HL-60 (cell line): ENCODE measurements at places on chromosomes 7 and 10.

DNA sequence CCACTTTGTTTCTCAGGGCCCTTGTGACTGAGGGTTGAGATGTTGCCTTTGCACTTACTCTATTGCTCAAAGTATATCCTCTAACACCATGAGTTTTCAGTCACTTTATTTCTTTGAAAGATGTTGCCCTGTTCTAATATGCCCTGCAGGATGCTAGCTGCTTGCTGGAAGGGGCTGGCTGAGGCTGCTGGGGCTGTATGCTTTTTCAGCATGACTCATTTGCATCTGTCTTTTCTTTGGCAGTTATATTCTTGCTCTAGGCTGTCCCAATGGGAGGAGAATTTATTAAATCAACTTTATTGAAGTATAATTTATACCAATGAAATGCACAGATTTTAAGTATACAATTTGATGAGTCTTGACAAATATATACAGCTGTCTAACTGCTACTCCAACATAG lies 157.7 kb downstream of the PLPP4 start:
- DNase-seq, result no peak

- DNase-seq, result no peak
These were observed 227.0 kb downstream of the INHBA start for GRCh38 chr7:41475801-41476459.

DNA sequence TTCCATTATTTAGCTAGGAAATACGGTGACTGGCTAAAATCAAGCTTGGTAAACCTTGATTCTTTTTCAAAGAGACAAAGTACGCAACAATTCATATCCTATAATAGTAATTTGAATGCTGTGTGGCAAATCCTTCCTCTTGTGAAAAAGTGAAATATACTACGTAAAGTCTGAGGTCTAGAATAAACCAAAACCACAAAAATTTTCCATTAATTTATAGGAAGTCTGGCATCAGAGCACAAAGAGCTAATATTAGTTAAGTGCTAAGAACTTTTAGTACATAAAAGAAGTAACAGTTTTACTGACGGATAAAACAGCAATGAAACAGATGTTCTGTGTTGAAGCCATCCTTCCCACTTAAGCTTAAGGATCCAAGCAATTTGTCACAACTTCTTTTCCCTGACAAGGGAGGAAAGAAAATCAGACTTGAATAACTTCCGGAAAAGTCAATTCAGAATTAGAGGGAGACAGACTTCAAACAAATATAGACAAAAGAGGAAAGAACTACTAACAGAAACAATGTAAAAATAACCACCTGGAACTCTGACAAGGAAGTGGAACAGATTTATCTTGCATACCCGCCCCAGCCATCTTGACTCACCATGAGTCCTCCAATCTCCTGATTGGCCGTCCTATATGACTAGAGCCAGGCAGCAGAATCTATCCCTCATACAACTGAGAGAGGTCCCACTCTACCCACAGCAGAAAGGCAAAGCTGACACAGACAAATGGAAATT lies 34.6 kb downstream of the RHEB start:
- no peak for DNase-seq

DNA sequence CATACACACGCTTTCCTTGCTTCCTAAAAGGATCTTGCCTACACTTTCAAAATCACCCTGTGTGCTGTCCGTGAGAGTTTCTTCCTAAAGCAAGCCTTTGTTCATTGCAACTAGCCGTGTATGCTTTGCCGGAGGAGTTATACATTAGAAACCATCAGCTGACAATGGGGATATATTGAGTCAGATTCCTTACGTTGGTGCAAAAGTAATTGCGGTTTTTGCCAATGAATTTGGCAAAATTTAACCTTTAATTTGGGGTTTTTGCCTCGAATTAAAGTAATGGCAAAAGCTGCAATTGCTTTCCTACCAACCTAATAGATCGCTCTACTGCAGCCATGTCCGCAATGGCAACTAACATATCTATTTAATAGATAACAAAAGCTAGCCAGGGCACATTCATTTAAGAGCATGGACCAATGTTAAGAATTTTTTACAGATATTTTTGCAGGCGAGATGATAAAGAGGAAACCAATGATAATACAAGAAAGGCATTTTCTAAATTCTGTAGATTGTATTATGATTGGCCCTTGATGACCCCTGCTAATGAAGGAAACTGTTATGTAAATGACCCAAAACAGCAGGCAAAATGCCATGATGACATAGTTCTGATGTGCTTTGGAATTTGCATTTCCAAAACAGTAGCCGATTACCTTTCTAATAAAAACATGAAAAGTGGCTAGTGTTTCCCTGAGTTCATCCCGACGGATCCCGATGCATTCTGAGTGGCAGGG lies 184.8 kb upstream of the NRP1 start:
- DNase-seq, result no peak

- DNase-seq, result no peak
These were observed 47.4 kb downstream of the ORC5 start for GRCh38 chr7:104160375-104160774.

- no peak for DNase-seq
These were observed 1.3 kb downstream of the PDZD8 start for GRCh38 chr10:117373823-117374505.

- no peak for DNase-seq
These were observed 511.1 kb downstream of the ZNF37A start for GRCh38 chr10:38605153-38605661.

- DNase-seq, result no peak
These were observed 23.2 kb downstream of the STMP1 start for GRCh38 chr7:135685306-135686084.

DNA sequence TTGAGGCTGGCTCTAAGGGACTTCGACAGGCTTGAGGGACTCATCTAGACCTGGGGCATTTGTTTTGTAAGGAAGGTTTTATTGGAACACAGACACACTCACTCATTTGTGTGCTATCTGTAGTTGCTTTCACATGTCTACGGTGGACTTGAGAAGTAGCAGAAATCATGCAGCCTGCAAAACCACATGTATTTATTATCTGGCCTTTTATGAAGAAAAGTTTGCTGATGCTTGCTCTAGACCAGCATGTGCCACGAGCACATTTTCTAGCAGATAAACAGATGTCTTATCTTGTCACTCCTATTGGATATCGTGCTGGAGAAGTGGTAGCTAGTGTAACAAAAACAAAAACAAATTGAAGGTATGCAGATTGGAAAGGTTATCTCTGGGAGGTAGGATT lies 9.8 kb downstream of the UPP1 start:
- DNase-seq, result no peak

DNA sequence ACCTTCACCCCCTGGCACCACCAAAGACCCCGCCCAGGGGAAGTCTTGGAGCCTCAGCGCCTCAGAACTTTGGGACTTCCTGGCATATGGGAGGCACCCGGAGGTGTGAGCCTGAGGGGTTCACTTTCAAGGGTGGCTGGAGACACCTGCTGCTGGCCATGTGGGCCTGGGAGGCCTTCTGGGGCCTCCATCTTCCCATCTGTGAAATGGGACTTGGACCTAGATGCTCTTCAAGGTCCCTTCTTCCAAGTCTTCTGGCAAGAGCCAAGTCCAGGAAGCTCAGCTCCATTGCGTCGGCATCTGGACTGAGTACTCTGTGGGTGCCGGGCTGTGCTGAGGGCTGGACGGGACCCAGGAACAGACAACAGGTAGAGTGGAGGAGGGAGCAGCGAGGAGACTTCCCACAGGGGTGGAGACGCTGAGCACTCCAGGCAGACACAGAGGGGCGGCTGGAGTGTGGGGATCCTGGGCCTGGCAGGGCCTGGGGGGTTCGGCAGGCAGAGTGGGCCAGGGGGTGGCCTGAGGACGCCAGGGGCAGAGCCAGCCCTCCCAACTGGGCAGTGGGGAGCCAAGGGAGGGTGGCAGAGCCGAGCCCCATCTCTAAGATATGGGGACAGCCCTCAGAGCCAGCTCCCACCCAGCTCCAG lies 9.3 kb upstream of the LFNG start:
- no peak for DNase-seq

- no peak for DNase-seq
These were observed 231.0 kb downstream of the KIAA1217 start for GRCh38 chr10:24439935-24440334.

DNA sequence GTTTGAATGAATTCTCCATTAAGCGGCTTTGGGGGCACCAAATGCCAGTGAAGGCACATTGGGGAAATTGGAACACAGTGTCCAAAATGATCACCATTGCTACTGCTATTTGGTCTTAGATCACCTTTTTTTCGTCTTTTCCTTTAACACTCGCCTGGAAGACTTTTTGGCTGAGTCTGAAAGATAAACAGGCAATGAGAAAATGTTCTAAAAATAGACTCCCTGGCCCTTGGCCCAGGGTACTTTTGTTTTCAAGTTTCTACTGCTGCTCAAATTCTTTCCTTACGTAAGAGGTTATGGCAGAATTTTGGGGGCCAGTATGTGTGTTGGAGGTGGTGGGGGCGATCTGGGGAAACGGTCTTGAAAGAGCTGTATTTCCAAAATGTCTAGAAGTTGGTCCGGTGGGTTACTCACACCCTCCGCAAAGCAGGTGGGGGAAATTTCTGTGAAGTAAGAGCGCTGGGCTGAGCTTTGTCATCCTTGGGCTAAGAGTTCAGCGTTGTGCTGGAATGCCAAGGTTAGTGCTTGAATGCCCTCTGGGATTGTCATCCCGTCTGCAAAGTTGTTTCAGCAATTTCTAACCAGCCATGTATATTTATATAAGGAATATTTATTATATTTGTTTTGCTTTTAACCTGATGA lies 1.3 kb upstream of the ITPRIP start:
- DNase-seq, result no peak

DNA sequence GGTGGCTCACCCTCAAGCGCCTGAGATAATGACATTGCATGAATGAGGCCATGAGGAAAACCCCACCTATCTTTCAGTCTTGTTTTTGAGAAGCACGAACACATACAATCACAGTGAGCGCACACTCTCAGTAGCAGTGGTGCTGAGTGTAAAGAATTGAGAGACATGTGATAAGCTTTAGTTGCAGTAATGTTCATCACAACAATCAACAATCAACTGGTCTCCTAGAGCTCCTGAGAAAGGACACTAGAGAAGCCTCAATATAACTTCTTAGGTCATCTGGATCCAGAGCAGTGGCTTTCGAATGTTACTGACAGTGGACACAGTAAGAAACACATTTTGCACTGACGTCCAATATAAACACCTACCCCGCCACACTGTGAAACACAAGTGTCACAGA lies 12.8 kb downstream of the ERLIN1 start:
- DNase-seq, result no peak

DNA sequence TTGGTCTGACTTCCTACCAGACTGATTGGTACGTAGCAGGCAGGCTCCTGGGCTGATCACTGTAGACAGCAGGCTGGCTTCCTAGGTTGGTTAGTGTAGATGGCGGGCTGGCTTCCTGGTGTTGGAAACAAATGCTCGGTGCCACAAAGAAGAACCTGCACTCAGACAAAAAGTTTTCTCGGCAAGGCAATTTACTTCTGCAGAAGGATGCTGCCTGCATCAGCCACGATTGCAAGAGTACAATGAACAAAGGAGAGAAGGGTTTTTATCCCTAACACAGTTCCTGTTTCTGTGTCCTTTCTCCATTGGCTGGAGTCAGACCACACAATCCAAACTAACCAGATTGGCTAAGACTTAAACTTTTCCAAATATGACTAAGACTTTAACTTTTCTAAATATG lies 123.6 kb upstream of the PPP2R2D start:
- DNase-seq, result no peak

DNA sequence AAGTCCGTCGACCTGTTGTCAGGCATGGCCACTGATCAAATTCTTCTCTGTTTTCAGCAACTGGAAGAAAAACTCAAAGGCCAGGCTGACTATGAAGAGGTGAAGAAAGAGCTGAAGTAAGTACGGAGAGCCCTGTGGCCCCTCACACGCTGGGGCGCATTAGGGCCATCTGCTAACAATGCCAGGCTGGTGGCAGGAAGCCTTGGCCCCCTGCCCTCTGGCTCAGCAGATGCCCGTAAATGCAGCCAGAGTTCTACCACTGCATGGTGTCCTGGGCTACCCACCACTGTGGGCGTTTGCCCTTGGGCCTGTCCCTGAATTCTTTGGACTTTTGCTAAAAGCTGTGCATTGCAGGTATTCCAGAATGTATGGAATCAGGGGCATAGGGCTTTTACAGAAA lies 96.9 kb upstream of the SH2B2 start:
- DNase-seq, result no peak
